Testis (tissue), 5 donors: ENCODE measurements at places on chromosomes 5 and 9.

GRCh38 chr5:23457780-23458179 is 49.6 kb upstream of the PRDM9 start:
- DNase-seq, result no peak

GRCh38 chr9:98368366-98369065 is 113.1 kb upstream of the TBC1D2 start:
- no peak for DNase-seq

- DNase-seq, result no peak
Measured at GRCh38 chr5:141623186-141623585, 4.4 kb upstream of the DIAPH1 start.

DNA sequence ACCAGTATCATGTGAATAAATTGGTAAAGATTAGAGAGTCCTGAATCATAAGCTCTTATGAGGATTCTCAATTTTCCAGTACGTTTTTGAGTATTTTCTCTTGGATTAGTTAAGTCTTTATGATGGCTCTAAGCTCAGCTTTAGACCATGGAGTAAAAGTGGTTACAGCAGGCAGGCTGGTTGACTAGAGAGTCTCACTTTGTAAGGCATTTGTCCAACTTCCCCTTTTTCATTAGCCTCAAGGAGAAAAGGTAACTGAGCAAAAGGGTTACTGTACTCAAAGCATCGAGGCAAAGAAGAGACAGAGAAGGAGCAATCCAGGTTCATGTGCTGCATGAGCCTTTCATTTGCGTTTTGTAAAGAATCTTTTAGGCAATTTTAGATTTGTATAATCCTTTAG is 8.5 kb downstream of the NOP16 start:
- no peak for DNase-seq
